ENCODE measurements at places on chromosomes 2 and 18. TPM values are rescaled to one million over a fixed set of nuclear protein-coding genes. Genes with fewer than 3 reads are reported as not detected.

CFAP53 gene
- not detected for total RNA-seq

UGT1A8 gene
- 0.46 TPM for total RNA-seq

DNA sequence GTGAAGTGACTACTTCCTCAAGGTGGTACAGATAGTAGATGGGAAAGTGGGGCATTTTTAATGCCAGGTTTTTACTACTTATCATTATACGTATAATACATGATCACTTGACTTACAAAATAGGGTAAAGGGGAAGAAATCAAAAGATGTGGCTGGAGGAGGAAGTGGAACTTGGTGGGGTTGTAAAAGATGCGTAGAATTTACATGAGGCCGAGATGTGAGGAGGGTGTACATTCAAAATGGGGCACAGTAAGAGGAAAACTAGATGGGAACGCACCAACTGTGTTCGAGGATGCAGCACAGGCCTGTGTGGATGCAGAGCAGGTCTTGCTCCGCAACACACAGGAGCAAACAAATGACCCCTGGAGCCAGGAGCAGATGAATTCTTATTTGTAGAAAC is 403.3 kb downstream of the TXNL1 start:
- H3K4me3 ChIP-seq, result no peak overlapping the region
- H3K4me1 ChIP-seq, result peaks cover 9% of the 10 kb centered on the region
- no peak overlapping the region for H3K27ac ChIP-seq
- no peaks in the 10 kb centered on the region for H3K36me3 ChIP-seq
- H3K27me3 ChIP-seq, result no peaks in the 10 kb centered on the region

GRCh38 chr2:81304154-81304830 is 999.7 kb upstream of the LRRTM1 start:
- H3K27ac ChIP-seq, result peak overlapping the region; percentile 51
- peaks cover 13% of the 10 kb centered on the region for H3K4me1 ChIP-seq
- DNase-seq, result peak; percentile 78
- H3K4me3 ChIP-seq, result no peak overlapping the region
- H3K36me3 ChIP-seq, result no peaks in the 10 kb centered on the region

GRCh38 chr2:62854600-62855514 is 149.3 kb downstream of the EHBP1 start:
- no peaks in the 10 kb centered on the region for H3K27me3 ChIP-seq
- peaks cover 5% of the 10 kb centered on the region for H3K36me3 ChIP-seq
- H3K4me3 ChIP-seq, result no peak overlapping the region
- peaks cover 16% of the 10 kb centered on the region for H3K4me1 ChIP-seq

DNA sequence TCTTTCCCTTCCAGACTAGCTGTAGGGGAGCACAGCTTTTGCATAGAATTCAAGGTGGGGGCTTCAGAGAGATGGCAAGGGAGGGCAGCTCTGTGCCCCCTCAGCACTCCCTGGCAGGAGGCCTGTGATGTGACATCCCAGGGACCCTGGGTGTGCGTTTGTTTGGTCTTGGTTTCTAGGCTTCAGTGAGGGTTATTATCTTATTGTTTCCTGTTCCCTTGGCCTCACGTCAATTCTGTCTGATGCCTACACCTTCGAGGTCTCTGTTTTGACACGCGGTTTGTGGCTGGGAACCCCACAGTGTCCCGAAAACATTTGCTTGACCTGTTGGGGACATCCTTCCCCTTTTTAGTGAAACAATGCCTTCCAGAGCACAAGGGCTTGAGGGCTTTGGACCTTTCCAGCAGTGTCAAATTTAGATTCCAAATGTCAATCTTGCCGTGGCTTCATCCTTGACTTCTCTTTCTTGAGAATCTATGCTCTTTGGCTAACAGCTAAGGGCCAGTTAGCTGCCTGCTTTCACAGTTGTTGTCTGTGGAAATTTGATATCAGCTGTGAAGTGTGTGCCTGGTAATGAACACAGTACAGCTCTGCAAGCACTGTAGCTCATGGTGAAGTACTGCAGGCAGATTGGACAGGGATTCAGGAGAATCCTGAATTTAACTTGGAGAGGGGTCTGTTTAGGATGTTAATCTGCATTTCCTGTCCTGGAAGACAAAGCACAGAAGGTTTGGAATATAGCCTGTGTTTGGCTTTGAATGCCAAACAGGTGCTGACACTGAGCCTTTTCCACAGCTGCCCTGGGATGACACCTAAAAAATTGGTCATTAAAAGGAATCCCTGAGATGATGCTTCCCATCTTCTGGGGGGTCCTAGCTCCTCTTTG is 108.2 kb upstream of the CXCR4 start:
- H3K27ac ChIP-seq, result no peak overlapping the region
- no peaks in the 10 kb centered on the region for H3K4me1 ChIP-seq
- DNase-seq, result no peak
- H3K27me3 ChIP-seq, result peaks cover 21% of the 10 kb centered on the region
- H3K4me3 ChIP-seq, result no peak overlapping the region
- H3K36me3 ChIP-seq, result no peaks in the 10 kb centered on the region

- H3K27ac ChIP-seq, result no peak overlapping the region
- H3K27me3 ChIP-seq, result peaks cover 50% of the 10 kb centered on the region
- no peak overlapping the region for H3K4me3 ChIP-seq
- no peaks in the 10 kb centered on the region for H3K4me1 ChIP-seq
- DNase-seq, result no peak
These were observed 159.2 kb downstream of the FAM210A start for GRCh38 chr18:13566941-13567746.

GRCh38 chr18:25223899-25224886 is 127.8 kb downstream of the ZNF521 start:
- no peaks in the 10 kb centered on the region for H3K27me3 ChIP-seq
- no peak for DNase-seq
- no peaks in the 10 kb centered on the region for H3K4me1 ChIP-seq
- no peak overlapping the region for H3K4me3 ChIP-seq
- H3K36me3 ChIP-seq, result no peaks in the 10 kb centered on the region

Measured in PC-3 (cell line).